ENCODE measurements at places on chromosomes 11 and 22.
A peak's percentile ranks its signal among the peaks of the same experiment; 100 is the strongest.

- DNase-seq, result no peak
These were observed 189.0 kb upstream of the MPPED2 start for GRCh38 chr11:30775233-30775522.

- DNase-seq, result no peak
These were observed 78.1 kb upstream of the CCND1 start for GRCh38 chr11:69562816-69563215.

- DNase-seq, result no peak
These were observed 92.9 kb downstream of the RPS6KA4 start for GRCh38 chr11:64451856-64452255.

DNA sequence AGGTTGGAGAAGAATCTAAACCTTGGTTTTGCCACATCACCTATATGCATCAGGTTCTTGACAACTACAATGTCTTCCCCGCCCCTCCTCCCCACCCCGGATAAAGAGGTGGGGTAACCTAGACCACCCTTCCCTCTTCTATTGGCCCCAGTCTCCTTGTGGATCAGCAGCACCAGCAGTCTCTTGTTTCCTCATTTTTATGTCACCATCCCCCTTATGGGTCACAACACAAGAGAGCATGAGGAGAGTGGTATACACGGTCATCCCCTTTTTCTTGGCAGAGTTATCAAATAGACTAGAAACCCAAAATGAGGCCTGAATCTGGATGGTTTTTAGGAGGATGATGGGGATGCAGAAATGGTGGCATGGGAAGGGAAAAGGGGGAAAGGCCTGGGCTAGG lies 1.2 kb downstream of the MS4A4E start:
- no peak for DNase-seq

DNA sequence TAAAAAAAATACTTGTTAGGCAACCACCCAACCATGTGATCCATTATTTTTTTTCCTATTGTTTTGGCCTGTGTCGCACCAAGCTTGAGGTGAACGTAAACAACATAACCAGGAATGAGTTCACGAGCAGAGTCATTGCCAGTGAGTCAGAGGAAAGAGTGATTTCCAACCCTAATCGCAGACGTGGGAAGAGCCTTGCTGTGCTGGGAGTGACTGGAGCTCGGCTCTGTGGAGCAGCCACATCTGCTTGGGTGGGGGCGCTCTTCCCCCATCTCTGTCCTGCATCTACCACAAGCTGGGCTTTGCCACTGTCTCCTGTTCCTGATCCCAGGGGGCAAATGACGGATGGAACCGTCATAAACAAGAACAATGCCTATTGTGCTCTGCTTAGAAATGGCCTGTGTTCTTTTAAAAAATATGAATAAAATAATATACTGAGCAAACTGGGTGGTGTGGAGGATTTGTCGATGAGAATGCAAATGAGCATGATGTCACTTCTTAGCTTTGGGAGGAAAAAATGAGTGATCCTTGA lies 210.0 kb downstream of the KIRREL3 start:
- DNase-seq, result peak; percentile 27

- DNase-seq, result no peak
These were observed 318.6 kb upstream of the PLET1 start for GRCh38 chr11:112579282-112579681.

GRCh38 chr11:102416976-102417375 lies 35.6 kb downstream of the TMEM123 start:
- no peak for DNase-seq

- no peak for DNase-seq
These were observed 188.6 kb downstream of the HIPK3 start for GRCh38 chr11:33445761-33446161.

DNA sequence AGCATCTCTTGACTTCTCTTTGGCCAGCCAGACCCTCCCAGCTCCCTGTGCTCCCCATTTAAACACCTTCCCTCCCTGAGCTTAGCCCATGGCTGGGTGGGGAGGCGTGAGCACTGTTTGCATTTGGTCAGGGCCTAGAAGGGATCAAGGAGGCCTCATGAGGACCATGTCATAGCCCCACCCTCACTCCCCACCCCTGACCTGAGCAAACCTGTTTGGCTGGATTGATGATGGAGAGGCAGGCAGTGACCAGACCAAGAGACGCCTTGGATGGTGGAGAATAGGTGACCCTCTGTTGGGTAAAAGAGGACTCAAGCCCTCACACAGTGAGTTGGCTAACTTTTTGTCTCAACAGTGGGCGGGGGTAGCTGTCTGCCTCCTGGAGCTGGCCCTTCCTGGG lies 49.9 kb downstream of the ST3GAL4 start:
- DNase-seq, result no peak

DNA sequence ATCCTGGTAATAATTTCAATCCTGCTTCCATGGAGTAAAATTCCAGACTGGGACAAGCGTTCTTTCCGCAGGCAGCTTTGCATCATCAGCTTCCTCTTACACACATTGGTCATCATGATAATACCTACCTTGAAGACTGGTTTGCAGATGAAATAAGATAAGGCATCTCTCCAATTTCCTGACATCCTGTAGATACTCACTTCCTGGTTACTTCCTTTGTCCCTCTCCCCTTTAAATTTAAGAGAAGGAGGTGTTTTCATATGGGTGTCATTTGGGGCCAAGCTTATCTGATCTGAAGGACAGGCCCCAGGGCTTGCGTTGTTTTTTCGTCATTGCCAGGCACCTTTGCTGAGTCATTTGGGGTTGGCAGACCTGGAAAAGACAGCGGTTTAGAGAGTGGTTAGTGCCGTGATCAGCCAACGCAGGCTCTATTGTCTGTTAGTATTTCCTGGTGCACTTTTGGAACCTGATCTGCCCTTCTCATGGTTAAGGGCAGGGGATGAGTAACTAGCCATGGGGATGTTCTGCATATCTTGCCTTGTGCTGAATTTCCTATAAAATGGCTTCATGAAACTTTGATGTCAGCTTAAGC lies 24.1 kb downstream of the GRAMD1B start:
- no peak for DNase-seq

DNA sequence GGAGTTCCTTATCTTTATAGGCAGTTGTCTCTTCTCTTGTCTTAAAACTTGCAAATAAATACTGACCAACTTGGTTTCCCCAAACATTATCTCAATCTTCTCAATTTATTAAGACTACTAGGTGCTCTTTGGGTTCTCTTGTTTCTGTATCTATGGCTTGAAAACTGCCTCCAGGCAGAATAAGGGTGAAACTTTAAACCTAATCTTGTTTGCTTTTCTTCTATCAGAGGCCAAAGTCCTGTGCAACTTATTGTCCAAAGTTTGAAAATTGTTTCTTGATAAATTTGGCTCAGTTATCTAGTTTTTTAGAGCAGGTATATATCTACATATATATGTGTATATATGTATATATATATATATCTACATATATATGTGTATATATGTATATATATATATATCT lies 110.1 kb upstream of the ANO5 start:
- DNase-seq, result no peak

DNA sequence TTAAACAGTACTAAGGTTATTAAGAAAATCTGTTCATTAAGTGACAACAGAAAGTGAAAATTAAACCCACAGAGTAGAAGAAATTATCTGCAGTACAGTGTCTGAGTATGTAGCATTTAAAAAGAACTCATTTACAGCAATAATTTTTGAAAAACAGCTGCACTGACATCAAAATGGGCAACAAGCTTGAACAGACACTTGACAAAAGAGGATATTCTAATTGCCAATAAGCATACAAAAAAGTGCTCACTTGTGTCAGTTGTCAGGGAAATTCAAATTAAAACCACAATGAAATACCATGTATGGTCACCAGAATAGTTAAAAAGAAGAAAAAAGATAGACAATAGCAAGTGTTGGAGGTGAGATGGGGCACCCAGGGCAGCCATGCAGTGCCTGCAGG lies 93.3 kb upstream of the LINC01488 start:
- DNase-seq, result no peak

DNA sequence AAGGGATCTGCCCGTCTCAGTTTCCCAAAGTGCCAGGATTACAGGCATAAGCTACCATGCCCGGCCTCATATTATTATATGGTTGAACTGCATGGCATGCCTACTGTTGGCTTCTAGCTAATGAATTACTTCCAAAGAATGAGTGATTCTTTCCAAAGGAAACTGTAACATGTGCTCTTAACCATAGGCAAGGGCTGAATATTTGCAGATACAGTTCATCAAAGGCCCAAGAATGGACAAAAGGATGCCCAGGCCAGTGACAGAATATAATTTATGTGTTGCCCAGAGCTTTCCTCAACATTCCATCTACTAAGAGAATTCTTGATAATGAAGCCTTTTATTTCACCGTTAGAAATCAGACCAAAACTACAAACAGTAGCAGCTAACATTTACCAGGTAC lies 27.0 kb upstream of the CCDC89 start:
- no peak for DNase-seq

DNA sequence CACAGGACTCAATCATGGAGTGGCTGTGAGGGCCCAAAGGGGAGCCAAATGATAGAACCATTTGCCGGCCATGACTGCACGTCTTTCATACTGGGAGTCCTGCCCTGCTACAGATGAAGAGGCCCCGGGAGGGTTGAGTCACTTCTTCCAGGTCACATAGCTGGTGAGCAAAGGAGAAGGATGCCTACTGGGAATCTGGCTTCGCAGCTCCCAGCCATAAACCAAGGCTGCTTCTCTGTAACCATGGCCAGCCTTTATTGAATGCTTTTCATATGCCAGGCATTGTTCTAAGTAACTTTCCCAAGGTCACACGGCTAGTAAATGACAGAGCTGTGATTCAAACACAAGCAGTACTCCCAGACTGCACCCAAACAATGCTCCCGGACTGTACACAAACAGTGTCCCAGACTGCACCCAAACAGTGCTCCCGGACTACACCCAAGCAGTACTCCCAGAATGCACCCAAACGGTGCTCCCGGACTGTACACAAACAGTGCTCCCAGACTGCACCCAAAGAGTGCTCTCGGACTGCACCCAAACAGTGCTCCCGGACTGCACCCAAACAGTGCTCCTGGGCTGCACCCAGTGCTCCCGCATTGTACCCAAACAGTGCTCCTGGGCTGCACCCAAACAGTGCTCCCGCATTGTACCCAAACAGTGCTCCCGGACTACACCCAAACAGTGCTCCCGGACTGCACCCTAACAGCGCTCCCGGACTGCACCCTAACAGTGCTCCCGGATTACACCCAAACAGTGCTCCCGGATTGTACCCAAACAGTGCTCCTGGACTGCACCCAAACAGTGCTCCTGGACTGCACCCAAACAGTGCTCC lies 89.8 kb downstream of the FBXO7 start:
- DNase-seq, result no peak

DNA sequence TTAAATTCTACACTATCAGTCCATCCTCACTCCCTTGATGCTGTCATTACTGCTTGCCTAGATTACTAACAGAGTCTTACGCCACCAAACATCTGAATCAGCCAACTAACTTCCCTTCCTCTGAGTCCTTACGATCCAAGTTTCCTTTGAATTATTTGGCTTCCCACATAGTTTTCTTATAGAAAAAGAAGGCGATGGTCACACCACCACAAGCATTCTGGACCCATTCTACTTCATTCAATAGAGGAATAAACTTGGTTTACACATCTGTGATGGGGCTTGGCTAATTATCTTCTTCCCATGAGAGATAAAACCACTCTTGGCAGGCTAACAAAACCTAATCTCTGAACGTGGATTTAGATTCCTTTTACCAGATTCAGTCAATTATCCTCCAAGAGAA lies 35.0 kb downstream of the INTS4 start:
- DNase-seq, result no peak

DNA sequence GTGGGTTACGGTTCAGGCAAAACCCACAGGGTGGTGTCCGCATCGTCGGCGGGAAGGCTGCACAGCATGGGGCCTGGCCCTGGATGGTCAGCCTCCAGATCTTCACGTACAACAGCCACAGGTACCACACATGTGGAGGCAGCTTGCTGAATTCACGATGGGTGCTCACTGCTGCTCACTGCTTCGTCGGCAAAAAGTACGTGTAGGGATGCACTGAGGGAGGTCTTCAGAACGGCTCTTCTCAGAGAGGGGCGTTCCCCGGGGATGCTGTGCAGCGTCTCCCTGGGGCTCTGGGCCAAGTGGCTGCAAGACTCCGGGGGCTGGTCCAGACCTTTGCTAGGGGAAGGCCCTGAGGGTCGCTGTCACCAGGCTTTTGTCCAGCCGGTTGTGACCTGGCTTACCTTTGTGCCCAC lies 1.3 kb downstream of the ACR start:
- DNase-seq, result no peak

DNA sequence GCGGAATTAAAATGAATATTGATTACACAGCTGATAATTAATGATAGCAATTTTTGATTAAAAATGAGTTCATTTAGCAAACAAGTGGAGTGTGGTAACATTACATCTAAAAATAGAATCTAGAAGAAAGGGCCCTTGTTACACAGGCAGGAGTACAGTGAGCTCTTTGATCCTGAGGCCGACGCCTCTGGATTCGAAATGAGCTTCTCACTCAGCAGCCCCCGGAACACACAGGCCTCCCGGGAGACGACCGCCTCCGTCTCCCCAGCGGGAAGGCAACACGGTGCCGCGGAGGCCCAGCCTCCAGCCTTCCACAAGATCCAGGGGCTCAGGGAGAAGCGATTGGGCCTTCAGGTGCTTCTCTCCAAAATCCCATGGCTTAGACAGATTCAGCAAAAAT lies 379.1 kb downstream of the BRD1 start:
- no peak for DNase-seq

DNA sequence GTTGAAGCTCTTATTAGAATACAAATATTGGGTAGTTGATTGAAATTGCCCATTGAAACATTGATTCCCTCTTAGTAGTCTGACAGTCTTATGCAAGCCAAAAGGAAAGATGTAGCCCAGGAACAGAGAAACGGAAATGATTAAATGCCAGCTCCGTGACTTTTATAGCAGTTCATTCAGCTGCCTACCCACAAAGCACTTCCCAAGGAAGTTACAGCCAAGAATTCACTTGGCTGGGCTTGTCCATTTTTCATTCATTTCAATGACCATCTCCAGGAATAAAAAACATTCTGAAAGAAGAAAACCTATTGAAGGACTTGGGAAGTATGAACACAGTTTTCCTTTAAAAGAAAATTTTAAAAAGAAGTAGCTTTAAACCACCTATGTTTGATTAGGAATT lies 62.0 kb downstream of the NCAM1 start:
- DNase-seq, result no peak

GRCh38 chr11:83044958-83045712 lies 26.6 kb downstream of the RAB30 start:
- DNase-seq, result no peak

Data from skin of body (tissue), 3 donors.